Naive thymus-derived CD8-positive, alpha-beta T cell (primary cell): ENCODE measurements at places on chromosomes 7 and 10.

GRCh38 chr7:14394786-14395185 is 405.3 kb upstream of the ETV1 start:
- no peak for DNase-seq

- no peak for DNase-seq
Observed at GRCh38 chr10:84660450-84661159, 332.2 kb downstream of the CCSER2 start.

GRCh38 chr10:128147669-128148068 is 21.4 kb upstream of the MKI67 start:
- DNase-seq = no peak

- DNase-seq = no peak
Observed at GRCh38 chr10:32516567-32517495, 70.9 kb downstream of the CCDC7 start.

GRCh38 chr7:137890449-137890921 is 43.7 kb upstream of the DGKI start:
- DNase-seq = no peak

- no peak for DNase-seq
Observed at GRCh38 chr10:60818134-60818770, 40.0 kb downstream of the CDK1 start.

DNA sequence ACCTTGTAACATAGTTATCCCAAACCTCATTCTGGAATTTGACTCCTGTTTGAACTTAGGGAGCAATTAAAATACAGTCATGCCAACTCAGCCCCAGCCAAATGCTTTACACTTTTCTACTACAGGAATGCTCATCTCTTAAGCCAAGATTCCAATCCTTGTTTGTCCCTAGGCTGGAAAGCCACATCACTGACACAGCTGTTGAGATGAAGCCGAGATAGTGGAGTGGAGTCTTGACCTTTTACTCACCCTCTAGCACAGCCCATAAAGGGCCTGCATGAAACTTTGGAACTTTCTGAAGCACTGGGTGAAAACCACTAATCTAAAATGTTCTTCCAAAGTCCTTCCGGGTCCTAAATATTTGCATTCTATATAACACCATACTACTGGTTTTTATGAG is 247.3 kb downstream of the ETV1 start:
- DNase-seq = no peak

GRCh38 chr7:31058122-31058521 is 6.0 kb downstream of the ADCYAP1R1 start:
- DNase-seq = no peak

GRCh38 chr7:24728503-24729364 is 28.5 kb downstream of the GSDME start:
- peak; percentile 8 for DNase-seq

- DNase-seq = no peak
Observed at GRCh38 chr7:36148422-36149065, 4.5 kb upstream of the EEPD1 start.

DNA sequence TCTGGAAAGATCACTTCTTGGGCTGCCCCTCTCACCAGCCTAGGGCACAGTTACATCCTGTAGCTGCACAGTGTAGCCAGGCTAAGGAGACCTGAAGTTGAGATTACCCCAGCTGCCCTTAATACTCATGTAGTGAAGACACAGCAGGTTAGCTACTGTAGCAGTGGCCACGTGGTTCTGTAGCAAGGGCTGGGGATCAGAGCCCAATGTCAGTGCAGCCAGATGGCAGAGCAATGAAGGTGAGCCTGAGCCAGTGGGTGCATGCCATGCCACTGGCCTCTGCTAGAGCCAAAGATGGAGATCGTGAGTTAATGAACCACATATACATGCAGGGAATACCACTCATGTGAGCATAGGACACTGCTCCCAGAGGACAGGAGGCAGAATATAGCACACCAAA is 15.5 kb downstream of the AMPH start:
- no peak for DNase-seq

DNA sequence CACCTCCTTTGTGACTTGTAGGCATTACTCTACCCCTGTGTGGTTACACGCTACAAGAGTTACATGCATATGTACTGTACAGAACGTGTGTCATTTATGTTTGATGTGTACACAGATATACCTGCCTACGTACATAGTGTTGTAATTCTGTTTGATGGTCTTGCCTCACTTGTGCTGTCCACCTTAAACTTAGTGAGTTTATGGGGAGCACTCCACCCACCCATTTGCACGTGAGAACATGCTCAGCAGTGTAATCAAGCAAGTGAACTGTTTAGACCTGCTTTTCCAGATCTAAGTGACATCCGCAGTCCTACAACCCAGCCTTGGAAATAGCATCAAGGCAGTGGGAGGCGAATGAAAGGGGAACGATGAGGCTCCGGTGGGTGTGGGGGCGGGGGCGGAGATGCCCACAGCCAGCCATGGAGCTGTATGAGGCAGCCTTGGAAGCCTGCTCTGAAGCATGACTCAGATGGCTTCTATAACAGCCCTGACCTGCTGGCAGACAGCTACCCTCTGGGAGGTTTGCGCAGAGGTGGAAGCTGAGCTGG is 52.1 kb downstream of the SUFU start:
- DNase-seq = no peak

- no peak for DNase-seq
Observed at GRCh38 chr10:132427939-132428367, 31.0 kb downstream of the PWWP2B start.

- DNase-seq = no peak
Observed at GRCh38 chr7:11274074-11274473, 300.4 kb downstream of the PHF14 start.

GRCh38 chr7:30468791-30469190 is 9.8 kb downstream of the NOD1 start:
- DNase-seq = no peak

GRCh38 chr10:70907637-70908405 is 19.5 kb upstream of the PCBD1 start:
- no peak for DNase-seq

GRCh38 chr10:42754155-42755027 is 28.2 kb upstream of the BMS1 start:
- no peak for DNase-seq

DNA sequence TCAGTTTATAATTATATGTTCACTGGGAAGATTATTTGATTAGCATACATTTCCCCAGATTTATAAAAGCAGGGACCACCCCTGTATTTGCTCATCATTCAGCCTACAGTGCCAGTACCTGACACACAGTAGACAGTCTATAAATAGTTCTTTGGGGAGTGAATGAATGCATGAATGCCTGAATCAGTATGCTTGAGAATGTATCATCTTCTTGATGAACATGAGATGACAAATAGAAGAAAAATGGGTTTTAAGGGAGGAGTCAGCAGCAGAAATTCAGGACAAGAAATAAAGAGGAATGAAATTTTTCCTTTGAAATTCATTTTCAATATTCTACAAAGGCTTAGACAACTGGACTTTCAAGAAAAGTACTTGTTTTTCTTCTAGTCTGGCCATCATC is 295.8 kb upstream of the LRRTM3 start:
- DNase-seq = no peak

DNA sequence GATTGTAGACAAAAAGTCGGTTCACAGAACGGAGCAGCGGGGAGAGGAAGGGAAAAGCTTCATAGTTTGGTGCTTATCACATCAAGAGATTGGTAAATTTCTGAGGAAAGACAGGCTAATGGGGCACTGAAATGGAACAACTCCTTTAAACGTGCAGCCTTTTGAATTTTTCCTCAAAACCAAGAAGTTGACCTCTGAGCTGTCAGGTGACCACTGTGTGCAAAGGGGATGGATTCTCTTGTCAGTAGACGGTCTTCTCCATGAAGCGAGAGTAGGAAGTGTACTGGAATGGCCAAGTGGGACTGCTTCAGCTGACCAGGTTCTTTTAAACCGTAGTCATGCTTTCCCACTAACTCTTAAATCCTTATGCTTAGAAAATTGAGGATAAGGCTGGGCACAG is 11.2 kb upstream of the ZSCAN21 start:
- DNase-seq = no peak

GRCh38 chr7:79666472-79666871 is 213.0 kb upstream of the MAGI2 start:
- DNase-seq = no peak

GRCh38 chr10:5033061-5033778 is 29.6 kb upstream of the AKR1C2 start:
- DNase-seq = no peak

- DNase-seq = no peak
Observed at GRCh38 chr10:10591715-10592341, 425.8 kb upstream of the CELF2 start.

- DNase-seq = no peak
Observed at GRCh38 chr10:100793055-100793454, 47.7 kb downstream of the PAX2 start.

DNA sequence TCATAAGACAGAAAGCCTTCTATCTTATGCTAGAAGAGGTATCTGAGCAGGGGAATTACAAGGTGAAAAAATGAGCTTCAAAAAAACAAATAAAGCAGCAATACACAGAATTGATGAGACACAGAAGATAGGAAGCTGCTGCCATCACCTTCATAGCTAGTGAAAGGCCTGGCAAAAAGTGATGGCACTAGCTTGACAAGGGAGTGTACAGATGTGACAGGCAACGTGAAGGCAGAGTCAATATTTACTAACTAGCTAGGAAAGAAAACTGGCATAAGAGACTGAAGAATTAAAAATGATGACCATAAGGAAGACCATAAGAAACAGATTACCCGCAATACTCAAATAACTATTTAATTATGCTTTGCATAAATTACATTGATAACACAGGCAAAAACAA is 9.4 kb downstream of the GPR22 start:
- DNase-seq = no peak

GRCh38 chr10:16449454-16449853 is 12.6 kb downstream of the PTER start:
- no peak for DNase-seq

GRCh38 chr7:2154121-2154520 is 78.6 kb downstream of the MAD1L1 start:
- DNase-seq = no peak

DNA sequence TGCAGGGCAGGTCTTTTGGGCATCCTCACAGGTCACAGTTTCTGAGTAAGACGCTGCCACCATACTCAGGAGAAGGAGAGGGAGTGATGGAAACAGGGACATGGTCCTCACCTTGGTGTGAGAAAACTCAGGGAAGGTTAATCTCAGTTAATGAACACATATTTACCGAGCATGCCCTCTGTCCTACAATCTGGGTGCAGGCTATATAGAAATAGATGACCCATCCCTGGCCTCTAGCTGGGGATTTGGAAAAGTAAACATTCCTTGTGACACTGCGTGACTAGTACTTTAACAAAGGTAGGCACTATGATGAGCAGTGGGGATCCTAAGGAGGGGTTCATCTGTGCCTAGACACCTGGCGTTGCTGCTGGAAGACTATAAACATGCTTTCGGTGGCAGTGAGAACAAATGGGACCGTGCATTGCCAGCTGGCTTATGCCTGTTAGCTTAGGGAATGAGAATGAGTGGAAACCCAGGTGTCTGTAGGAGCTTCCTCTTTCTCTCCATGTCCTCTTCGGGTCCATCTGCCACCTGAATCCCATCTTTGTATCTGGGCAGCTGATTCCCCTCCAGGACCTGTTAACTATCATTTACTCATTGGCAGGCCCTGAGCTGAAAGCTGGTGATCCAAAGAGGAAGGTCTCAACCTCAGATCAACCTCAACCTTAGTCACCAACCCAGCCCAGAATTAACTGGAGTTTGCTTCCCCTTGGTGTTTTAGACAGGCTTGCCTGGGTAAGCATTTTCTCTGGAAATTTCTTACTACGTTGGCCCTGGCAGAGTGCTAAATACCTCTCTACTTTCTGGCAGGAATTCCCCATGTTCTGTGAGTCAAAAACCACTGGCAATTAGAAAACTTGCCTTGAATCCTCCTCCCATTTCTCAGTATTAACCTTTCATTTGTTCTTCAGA is 794 bp downstream of the MBL2 start:
- no peak for DNase-seq

DNA sequence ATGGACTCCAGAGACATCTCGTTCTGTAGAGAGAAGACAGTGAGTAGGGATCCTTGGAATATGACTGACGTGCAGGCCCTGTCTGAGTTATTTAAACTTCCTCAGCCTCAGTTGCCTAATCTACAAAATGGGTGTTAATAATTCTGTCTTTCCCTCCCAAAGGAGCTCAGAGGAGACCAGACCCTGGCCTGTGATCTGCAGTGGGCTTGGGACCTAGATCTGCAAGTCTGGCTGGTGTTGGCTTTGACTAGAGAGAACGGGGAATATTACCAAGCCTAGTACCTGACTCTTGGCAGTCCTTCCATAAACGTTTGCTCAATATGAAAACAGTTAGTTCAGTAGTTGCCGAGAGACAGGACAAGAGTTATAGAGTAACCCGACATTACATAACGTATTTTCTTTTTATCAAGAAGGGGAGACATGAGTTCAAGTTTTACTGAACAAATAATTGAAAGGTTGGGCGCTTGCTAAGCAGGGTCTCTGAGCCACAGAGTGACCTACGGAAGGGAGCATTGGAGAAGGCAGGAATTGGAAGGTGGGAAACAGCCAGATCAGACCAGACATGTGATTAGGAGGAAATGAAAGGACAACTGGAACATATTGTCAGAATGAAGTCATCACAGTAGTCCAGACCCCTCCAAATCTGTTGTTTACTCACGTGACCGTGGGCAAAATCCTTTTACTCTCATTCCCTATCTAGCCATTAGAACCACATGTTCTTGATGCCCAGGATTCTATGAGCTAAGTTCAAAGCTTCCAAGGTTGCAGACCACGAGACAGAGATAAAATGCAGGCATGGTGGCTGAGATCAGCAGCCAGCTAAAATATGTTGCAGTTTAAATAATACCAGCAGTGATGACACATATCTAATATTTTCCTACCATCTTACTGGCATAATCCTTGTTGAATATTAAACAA is 10.9 kb upstream of the CYP3A4 start:
- no peak for DNase-seq

GRCh38 chr7:27750316-27750715 is 10.4 kb downstream of the TAX1BP1 start:
- DNase-seq = no peak

DNA sequence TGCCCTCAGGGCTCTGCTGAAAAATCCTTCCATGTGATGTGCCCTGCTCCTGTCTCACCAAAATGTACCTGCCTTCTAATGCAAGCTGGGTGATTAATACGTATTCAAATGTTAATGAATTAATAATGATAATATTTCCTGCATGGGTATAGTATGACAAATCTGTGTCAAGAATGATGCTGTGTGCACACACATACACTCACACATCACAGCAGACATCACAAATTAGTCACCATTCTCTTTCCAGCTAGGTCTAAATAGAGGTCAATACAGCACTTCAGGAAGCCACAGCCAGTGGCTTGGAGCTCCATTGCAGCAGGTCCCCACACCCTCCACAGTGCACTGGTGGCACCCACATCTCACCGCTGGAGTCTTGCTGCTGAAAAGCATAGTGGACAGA is 681.2 kb upstream of the NRP1 start:
- no peak for DNase-seq

DNA sequence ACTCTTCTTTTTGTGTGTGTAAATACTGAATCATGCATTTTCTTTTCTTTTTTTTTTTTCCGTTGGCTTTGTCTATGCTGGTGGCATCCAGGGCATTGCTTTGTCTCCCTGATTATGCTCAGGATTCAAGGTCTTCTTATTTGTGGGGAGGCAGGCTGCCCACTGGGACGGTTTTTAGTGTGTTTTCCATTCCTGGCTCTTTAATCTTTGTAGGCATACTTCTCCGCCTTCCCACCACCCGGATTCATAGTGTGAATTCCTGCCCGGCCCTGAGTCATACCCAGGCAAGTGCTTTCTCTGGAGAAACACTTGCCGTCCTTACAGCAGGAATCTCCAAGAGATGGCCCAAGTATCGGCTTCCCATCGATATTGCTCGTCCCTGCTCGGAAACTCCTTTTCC is 5.2 kb downstream of the ZNF655 start:
- no peak for DNase-seq

GRCh38 chr10:131697476-131698128 is 203.2 kb upstream of the PPP2R2D start:
- no peak for DNase-seq
